ENCODE measurements at places on chromosomes 3 and 15. TPM values are rescaled to one million over a fixed set of nuclear protein-coding genes. Genes with fewer than 3 reads are reported as not detected.

The SERPINI2 gene
- total RNA-seq = not detected

The DLG1 gene
- 69.6 TPM for total RNA-seq

The GABRA5 gene
- total RNA-seq = not detected

The TRA2B gene
- 128 TPM for total RNA-seq

DNA sequence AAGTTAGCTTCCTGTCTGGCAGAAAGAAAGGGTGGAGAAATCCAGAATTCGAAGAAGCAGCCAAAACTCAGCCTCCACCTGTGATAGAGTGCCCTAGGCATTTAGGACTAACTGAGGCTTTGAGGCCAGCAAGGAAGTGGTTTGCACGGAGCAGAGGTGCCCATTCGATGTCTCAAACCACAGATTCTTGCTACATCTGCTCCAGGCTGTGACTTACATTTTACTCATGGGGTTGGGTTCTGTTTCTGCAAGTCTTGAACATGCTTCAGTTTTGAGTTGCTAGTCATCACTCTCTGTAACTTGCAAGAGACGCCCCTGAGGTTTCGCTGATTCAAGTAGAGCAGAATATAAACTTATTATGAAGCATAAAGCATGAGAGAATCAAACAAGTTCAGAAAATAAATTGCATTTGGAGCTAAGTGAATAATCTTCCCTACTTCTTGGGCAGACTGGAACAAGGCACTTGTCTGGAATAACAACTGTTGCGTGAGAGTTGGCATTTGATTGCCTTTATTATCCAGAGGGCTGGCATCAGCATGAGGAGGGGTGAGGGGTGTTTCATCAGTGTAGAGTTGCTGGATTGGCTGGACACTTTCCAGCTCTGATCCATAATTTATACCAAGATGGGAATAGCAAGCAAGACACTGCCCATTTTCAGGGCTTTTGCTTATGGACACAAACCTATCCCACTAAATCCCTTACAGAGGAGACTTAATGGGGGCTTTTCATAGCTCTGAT is 256.5 kb downstream of the AGBL1 start:
- DNase-seq = no peak

DNA sequence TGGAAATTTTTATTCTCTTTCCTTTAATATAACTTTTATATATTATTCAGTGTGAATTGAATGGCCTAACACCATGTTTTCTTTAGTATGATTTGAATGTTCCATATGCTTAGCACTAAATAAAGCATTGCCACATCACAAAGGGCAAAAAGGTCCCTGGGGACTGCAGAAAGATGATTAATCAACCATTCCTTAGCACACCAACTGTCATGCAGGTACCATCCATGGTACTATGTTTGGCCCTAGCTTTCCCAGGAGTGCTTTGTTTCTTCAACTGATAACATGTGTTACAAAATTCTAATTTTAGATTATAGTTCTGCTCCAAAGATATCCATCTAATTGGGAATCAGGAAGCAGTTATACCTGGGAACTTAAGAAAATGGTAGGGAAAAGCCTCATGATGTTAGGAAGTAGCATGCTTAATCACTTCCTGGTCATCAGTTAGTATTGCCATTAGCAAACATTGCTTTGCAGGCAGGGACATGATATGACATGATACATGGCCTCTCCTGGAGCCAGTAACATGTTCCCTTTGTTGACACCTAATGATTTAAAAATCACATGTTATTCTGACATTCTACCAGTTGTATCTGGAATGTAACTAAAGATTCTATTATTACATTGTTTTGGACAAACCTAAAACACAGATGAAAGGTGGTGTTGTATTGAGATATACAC is 712.6 kb upstream of the GBE1 start:
- no peak for DNase-seq

- DNase-seq = no peak
Observed at GRCh38 chr3:22765679-22766078, 437.4 kb upstream of the UBE2E2 start.

DNA sequence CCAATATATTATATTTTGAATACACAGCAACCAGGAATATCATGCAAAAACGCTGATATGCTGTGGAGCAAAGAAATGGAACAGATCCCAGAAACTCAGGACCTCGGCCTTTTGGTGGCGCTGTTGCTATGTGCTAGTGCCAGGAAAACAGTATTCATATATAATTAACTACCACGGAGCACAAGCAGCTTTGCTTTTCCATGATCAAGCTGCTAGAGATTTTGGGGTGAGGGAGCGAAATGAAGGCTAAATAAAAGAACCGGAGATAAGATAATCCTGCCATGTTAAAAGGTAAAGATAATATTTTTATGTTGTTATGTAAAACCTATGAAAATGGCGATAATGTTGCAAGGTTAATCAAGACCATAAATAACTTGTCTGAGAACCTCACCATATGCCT is 157.7 kb upstream of the FAM3D start:
- DNase-seq = no peak

DNA sequence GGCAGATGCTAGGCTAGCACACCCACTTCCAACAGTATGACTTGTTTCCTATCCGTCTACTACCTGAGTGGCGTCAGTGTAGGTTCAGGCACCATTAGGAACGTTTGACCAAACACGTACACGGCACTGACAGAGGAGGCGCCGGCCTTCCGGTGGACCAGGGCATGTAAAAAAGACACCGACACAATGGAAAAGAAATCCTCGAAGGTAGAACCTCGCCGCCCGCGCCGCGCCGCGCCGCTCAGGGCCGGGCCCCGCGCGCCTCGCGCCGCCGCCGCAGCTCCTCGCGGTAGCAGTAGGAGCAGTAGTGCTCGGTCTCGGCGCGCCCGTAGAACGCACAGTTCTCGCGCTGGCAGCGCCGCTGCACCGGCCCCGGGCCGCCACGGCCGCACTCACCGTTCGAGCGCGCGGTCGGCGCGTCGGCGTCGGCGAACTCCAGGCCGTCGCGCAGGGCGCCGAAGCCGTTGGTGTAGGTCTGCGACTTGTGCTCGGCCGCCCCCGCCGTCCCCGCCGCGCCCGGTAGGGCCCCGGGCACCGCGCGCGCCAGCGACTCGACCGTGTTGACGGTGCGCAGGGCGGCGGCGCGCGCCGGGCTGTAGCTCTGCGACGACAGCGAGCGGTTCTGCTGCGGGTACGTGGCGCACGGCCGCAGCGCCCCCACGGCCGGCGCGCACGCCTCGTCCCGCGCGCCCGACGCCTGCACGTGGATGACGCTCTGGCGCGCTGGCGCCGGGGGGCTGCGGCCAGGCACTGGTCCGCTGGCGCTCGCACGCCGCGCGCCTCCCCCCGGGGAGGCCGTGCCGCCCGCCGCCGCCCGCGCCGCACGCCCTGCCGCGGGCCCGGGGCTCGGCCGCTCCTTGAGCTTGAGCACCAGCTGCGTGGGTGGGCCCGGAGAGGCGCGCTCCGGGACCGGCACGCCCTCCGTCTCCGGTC is 156.7 kb downstream of the KLF13 start:
- no peak for DNase-seq

- DNase-seq = no peak
Observed at GRCh38 chr3:159416856-159417255, 571.8 kb upstream of the IL12A start.

GRCh38 chr3:128170866-128171516 is 17.7 kb downstream of the EEFSEC start:
- DNase-seq = peak; percentile 85

GRCh38 chr3:185727873-185728272 is 97.0 kb downstream of the IGF2BP2 start:
- DNase-seq = no peak

- no peak for DNase-seq
Observed at GRCh38 chr3:187919048-187919447, 173.8 kb upstream of the BCL6 start.
